ENCODE measurements at places on chromosomes 11 and 22.

DNA sequence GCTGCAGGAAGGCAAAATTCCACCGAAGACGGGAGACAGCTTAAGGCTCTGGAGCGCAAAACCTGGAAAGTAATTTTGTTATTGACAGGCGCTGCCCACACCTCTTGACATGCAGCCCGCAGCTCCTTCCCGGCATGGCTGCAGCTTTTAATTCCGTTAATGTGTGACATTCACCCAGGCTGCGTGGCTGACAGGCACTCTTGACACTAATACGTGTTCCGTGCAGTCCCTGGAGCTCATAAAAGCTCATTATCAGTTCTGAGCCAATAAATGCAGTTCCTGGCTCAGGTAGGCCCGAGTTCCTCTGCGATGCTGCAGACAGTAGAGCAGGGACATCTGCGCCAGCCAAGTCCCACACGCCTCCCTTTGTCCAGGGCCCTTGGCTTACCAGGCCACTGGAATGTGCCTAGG is 34.8 kb downstream of the TSPAN18 start:
- peak; percentile 65 for DNase-seq

DNA sequence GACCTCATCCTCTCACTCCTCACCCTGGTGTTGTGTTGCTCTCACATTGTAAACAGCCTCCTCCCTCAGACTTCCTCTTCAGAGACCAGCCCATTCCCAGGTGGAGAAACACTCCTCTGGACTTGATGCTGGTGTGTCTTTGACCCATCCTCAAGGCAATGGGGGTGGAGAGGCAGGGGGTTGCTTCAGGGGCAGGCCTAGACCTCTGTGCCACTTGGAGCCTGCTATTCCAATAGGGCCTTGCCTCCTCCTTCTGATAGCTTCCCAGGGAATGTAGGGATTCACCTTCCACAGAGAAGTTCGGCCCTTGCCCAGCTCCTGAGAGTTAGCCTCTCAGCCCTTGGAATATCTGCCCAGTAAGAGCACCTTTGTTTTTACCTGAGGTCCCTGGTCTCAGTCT is 606.6 kb upstream of the CADM1 start:
- DNase-seq = no peak

GRCh38 chr11:48085688-48086087 is 105.3 kb downstream of the PTPRJ start:
- no peak for DNase-seq

- DNase-seq = no peak
Measured at GRCh38 chr11:88447281-88447680, 109.7 kb upstream of the CTSC start.

- DNase-seq = no peak
Measured at GRCh38 chr11:16001044-16001568, 355.2 kb downstream of the SOX6 start.

DNA sequence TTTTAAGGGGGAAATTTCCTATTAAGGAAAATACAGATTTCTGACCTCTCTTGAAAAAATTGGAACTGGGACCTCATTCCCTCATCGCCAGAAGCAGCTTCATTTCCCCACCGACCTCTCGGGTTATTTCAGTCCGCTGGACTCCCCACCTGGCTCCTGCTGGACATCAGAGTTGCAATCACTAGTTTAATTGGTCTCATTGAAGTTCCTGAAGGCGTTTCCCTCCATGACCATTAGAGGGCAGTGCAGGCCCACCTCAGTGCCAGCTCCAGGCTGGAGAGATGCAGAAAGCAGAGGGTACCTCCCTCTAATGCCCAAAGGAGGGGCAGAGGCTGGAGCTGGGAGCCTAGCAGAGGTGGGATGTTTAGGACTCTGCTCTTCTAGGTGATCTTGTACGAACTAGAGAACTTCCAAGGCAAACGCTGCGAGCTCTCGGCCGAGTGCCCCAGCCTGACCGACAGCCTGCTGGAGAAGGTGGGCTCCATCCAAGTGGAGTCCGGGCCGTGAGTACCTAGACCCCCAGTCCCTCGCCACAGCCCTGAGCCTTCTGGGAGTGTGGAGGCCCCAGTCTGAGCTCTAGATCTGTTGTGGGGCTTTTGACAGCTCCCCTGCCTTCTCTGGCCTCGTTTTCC is 2.7 kb downstream of the CRYBB3 start:
- DNase-seq = peak; percentile 44

- no peak for DNase-seq
Measured at GRCh38 chr11:31199378-31199777, 170.2 kb downstream of the DCDC1 start.

DNA sequence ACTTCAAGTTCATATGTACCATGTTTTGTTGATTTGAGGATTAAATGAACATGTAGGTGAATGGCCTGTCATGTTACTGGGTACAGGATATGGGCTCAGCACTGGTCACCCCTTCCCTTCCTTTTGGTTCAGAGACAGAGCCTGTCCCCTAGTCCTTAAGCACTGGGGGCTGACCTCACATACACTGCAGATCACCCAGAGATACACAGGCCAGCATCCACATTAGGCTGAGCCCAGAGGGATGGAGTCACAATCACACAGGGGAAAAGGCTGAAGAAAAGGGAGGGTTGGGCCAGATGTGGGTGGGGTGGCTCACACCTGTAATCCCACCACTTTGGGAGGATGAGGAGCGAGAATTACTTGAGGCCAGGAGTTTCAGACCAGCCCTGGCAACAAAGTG is 62.3 kb downstream of the IGLL5 start:
- DNase-seq = no peak

GRCh38 chr11:8178297-8178696 is 9.5 kb upstream of the RIC3 start:
- DNase-seq = no peak

DNA sequence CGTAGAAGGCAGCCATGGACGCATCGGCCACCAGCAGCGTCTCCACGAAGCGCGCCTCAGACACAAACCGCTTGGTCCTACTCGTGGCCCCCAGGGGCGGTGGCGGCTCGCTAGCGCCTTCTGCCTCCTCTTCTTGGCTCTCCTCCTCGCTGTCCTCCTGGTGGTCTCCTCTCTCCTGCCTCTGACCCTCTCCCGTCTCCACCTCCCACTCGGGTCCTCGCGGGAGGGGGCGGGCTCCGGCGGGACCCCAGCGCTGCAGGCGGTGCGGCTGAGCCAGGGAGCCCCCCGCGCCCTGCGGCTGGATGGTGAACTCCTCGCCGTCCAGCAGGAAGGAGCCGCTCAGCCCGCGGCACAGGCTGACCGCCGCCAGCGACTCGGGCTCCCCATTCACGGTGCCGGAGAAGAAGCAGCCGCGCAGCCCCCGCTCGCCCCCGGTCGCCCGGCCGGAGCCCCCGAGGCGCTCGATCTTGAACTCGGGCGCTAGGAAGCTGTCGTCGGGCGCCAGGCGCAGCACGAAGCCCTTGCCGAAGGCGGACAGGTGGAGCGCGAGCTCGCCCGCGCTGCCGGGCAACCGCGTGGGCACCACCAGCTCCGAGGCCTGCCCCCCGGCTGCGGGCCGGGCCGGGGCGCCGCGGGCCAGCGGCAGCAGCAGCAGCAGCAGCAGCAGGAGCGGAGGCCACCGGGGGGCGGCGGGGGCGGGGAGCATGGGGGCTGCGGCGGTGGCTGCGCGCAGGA is 661 bp downstream of the ADAMTS8 start:
- peak; percentile 44 for DNase-seq

- no peak for DNase-seq
Measured at GRCh38 chr11:69304686-69305085, 10.7 kb downstream of the MYEOV start.

All from left ventricle myocardium superior (tissue), 1 donor.